MM.1S (cell line): ENCODE measurements at places on chromosomes 13 and 19.
A peak's percentile ranks its signal among the peaks of the same experiment; 100 is the strongest.

- DNase-seq = no peak
Measured at GRCh38 chr13:100176801-100177400, 88.0 kb downstream of the PCCA start.

DNA sequence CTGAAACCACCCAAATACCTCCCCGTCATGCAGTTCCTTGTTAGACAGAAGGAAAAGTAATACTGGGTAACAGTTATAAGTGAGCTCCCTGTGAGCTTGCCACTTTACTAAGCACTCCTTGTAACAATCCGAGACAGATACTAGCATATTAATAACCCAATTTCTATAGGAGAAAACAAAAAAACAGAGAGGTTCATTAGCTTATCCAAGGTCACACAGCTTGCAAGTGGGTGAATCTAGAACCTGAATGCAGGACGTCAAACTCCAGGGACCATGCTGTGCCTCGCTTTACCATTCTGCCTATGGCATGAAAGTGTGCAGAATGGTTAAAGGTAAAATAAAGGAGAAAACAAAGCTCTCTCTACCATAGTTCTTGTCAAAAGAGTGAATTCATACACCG, 15.4 kb downstream of the SIGLEC5 start:
- no peak for DNase-seq

DNA sequence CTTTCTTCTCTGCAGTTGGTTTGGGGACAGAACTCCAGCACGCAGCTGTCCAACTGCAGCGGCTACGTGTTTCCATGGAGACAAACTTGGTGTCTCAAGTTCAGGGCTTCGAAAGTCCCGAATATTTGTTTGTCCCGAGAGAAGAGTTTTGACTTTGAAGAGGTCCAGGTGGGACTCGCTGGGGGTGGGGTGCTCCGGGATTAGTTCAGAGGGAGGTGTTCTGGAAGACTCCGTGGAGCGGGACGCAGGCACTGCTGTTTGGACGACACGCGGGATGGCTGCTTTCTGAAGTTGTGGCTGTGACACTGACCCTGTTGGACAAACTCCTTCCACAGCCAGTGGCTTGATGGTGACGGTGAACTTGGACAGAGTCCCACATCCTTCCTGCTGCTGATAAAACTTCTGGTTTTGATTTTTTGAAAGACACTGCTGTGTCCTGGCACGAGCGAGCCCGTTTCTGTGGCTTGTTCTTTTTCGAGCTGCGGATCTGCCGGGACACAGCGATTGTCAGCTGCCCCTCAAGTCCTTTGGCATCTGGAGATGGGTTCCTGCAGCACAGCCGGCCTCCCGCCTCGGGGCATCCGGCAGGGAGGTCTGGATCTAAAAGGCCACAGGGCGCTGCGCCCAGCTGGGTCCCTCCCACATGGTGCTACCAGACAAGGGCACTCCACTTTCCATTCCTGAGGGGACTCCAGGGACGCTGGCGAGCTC, 15.9 kb upstream of the RANBP3 start:
- no peak for DNase-seq

GRCh38 chr13:63999614-64000305, 2584.1 kb upstream of the PCDH20 start:
- DNase-seq = no peak

DNA sequence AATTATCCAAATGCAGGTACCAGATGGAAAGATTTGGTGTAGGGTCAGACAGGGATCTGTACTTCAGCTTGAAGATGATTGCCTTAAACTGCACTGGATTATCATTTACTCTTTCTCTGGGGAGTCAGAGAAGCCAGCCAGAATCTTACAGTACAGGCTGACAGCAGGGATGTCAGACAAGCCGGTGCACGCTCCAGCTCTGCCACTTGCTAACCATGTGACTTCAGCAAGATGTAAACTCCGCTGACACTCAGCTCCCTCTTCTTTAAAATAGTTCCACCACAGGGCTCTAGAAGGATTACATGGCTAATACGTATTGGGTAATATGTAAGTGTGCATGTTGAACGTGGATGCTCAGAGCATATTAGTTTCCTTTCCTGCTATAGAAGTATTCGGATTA, 251.4 kb upstream of the MAB21L1 start:
- no peak for DNase-seq

DNA sequence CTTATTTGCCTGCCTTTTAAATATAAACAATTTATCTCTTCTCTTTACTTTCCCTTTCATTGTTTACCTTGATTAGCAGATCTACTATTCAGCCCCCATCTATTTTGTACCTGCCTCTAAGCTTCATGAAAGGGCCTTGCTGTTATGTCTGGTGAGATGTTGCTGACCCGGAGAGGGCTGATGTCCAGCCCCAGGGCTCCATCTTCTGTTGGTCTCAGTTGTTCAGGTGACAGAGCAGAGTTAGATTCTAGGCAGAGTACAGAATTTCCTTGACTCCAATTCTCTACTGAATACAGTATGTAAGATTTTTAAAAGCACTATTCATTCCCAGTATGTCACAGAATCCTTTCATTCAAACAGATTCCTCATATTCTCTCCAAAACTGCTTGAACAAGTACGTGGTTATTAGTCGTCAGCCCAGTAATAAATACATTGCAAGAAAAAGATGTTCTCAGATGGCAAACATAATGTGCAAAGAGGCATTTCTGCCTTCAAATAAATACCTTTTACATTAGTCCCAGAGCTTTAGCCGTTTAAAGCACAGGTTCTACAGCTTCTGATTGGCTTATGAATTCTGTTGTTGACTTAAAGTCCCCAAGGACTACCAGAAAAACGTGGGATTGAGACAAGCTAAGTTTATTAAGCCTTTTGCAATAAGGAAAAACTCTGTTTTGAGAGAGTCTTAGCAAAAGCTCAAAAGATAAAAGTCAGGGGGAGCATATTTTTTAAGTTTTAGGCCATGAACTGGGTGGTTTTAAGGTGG, 159.1 kb downstream of the GPC5 start:
- no peak for DNase-seq

DNA sequence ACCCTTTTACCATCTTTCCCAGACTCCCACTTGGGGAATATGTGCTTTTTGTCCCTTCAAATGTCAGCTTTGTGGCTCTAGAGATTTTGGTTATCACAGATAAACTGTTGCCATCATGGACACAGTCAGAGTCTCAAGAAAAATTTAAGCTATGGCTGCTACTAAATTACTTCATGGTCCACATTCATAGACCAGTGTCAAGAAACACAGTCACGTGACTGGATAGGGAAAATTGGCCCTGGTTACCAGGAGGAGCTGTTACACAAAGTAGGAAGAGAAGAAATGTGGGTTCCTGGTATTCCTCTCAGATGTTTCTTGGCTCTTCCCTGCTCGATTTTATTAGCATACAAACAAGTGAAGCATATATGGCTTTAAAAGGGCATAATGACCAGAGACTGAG, 348.9 kb downstream of the NDFIP2 start:
- DNase-seq = no peak

GRCh38 chr13:38519229-38519911, 167.5 kb upstream of the FREM2 start:
- no peak for DNase-seq

GRCh38 chr19:32350471-32350865, 5.1 kb downstream of the ZNF507 start:
- no peak for DNase-seq

DNA sequence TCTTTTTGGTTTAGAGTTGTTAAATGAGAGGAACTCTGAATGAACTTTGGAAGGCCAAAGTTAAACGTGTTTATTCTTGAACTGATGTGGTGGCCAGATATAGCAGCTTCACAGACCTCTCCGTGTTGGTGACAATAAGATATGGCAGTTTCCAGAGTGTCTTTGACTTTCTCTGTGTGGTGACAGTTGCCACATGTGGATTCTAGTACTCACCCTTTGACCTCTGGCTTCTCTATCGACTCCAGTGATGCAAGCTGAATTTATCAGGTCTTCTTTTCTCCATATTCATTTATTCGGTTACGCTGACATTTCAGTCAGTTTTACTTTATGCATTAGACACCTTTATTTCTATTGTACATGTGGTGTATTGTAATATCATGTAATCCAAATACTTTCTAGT, 1469.5 kb downstream of the SLITRK1 start:
- DNase-seq = no peak

DNA sequence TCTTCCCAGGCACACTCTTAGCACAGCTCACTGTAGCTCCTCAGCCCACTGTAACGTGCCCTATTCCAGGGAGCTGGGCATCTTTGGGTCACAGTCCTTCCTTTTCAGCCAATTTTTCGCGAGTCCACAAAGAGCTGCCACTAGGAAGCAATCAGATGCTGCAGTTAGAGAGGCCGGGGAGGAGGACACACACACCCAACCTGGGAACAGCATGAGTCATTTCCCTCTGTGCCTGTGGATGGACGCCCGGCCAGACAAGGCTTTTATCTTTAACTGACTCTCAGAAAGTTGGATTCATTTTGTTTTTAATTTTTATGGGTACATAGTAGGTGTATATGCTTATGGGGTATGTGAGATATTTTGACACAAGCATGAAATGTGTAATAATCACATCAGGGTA, 918.6 kb downstream of the UQCRFS1 start:
- no peak for DNase-seq

DNA sequence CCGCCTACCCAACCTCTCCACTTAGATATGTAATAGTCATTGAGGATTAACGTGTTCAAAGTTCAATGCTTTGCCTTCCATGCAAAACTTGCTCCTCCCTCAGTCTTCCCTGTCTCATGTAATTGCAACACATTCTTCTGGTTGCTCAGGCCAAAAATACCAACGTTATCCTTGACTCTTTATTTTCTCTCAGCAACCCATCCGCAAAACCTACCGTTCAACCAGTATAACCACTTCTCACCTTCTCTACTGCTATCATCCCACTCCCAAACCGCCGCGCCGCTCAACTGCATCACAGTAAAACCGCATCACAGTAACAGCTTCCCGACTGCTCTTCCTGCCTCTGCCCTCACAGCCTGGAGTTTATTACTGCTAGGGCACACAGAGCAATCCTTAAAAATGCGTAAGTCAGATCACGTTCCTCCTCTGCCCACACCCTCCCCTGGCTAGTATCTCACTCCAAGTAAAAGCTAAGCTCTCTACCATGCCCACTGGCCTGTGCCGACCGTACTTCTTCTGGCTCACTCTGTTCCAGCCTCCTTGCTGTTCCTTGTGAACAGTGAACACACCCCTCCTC, 8.2 kb downstream of the MTIF3 start:
- no peak for DNase-seq

- no peak for DNase-seq
Measured at GRCh38 chr13:49481788-49482187, 14.0 kb upstream of the PHF11 start.

GRCh38 chr19:19010551-19010950, 22.8 kb downstream of the SUGP2 start:
- DNase-seq = no peak

DNA sequence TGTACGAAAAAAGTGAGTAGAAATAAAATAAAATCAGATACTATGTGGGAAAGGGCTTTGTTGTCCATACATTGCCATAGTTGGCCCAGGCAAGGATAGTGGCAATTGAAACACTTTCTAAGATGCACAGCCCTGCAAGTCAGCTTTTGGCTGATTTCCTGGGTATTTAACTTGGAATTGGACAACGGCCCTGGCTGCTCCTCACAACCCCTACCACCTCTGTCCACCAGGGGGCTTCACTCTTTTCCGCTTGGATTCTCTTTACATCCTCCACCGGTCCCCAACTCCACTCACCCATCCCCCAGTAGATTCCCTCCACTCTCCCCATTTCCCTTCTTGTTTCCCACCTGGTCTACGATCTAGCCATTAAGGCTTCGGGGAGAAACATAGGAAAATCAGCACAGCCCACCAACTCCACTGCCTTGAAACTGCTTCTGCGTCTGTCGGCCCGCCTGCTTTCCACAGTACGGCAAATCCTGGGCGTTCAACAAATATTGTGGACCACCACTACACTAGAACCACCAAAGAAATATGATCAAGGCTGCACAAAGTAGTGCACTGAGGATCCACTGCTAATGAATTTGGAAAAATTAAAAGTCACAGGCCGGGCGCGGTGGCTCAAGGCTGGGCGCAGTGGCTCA, 48.6 kb upstream of the GTF3A start:
- DNase-seq = peak; percentile 14

DNA sequence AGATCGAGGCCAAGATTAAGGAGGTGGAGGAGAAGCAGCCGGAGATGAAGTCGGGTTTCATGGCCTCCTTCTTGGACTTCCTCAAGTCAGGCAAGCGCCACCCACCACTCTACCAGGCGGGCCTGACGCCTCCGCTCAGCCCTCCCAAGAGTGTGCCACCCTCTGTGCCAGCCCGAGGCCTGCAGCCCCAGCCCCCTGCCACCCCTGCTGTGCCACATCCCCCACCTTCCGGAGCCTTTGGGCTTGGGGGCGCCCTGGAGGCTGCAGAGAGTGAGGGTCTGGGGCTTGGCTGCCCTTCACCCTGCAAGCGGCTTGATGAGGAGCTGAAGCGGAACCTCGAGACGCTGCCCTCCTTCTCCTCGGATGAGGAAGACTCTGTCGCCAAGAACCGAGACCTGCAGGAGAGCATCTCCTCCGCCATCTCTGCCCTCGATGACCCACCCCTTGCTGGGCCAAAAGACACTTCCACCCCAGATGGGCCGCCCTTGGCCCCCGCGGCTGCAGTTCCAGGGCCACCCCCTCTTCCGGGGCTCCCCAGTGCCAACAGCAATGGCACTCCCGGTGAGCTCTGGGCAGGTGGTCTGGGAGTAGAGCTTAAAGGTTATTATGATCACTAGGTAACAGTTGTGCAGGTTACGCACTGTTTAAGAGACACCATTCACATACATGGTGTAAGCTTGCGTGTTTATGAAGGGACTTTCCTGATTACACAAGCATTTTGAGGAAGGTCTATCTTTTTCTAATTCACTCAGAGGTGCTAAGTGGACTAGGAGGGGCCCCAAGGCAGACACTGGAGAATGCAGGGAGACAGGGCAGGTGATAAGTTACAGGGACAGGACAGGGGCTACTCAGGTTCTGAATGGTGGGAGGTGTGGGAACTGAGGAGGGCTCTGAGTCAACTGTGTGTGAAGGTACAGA, 8.7 kb downstream of the PRR12 start:
- DNase-seq = no peak

DNA sequence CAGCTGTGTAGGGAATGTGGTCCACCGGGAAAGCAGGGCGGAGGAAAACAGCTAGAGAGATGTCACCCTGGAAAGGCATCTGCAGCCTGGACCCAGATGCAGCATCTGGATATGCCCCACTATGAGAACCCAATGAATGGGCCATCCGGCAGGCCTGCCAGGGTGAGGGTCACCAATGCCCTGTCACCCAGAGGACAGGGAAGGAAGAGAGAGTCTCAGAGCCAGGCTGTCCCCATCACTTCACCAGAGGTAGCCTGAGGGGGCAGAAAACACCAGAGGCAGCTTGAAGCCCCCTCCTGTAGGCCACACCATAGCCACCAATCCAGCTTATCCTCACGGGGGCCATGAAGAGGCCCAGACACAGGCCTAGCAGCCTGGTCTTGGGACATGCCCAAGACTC, 118.8 kb downstream of the TUBA3C start:
- DNase-seq = no peak

GRCh38 chr19:32908641-32909190, 39.1 kb upstream of the SLC7A9 start:
- DNase-seq = no peak
